ENCODE measurements at places on chromosomes 2 and 18.

- no peak for DNase-seq
Measured at GRCh38 chr2:181111059-181111458, 130.7 kb downstream of the UBE2E3 start.

DNA sequence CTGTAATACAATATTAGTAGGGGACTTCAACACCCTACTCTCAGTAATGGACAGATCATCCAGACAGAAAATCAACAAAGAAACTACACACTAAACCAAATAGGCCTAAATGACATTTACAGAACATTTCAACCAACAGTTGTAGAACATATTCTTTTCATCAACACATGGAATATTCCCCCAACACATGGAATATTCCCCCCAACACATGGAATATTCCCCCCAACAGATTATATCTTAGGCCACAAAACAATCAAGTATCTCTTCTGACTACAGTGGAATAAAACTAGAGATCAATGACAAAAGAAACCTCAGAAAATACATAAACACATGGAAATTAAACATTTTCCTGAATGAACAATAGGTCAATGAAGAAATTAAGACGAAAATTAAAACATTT is 187.2 kb upstream of the RBBP8 start:
- no peak for DNase-seq

DNA sequence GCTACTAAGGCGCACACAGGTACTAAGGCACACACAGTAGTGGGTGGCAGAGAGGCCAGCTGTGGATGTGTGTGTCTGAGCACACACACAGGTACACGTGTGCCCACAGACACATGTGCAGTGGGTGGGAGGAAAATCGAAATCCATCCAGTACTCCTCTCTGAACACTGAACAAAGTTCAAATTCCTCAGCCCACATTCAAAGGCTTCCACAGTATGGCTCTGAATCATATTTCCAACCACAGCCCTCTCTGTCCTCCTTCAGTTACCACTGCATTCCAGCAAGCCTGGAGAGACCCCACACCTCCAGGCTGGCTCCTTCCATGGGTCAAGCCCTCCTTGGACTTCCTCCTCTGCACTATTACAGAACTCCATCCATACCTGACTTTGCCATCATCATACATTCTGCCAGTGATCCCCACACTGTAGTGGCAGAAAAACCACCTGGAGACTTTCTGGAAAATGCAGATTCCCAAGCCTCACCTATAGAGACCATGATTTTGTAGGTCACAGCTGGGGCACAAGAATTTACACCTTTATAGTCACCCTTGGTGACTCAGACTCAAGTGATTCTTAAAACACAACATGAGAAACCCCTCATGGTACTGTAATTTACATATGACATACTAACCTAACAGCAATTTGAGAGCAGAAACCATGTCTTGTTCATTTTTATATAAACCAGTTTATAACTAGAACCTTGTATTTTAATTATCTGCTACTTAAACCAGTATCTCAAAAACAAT is 31.4 kb downstream of the EPG5 start:
- no peak for DNase-seq

DNA sequence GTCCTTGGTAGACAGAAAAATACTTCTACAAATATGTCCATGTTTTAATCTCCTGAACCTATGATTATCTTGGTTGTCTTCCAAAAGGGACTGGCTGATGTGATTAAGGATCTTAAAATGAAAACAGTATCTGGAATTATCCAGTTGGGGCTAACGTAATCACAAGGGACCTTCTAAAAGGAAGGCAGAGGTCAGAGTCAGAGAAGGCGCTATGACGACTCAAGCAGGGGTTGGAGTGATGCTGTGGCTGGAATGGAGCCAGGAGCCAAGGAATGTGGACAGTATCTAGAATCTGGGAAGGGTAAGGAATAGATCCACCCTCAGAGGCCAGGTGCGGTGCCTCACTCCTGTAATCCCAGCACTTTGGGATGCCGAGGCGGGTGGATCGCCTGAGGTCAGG is 4.2 kb upstream of the USP14 start:
- no peak for DNase-seq

GRCh38 chr2:201403880-201404279 is 46.7 kb upstream of the FLACC1 start:
- DNase-seq, result no peak

GRCh38 chr2:74425523-74425922 is 4.0 kb downstream of the WDR54 start:
- DNase-seq, result no peak

DNA sequence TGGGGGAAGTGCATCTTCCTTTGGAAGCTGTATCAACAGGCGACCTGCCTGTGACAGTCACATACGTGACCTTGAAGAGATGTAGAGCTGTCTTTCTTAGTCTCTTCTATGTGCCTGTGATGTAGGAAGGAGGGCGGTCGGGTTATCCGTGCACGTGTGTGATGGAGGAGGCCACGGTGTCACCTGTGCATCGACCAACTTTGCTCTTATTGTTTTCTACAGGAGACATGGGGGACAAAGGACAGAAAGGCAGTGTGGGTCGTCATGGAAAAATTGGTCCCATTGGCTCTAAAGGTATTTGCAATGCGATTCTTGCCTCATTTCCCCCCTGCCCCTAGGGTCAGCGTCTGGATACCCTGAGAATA is 20.7 kb upstream of the ALLC start:
- no peak for DNase-seq

DNA sequence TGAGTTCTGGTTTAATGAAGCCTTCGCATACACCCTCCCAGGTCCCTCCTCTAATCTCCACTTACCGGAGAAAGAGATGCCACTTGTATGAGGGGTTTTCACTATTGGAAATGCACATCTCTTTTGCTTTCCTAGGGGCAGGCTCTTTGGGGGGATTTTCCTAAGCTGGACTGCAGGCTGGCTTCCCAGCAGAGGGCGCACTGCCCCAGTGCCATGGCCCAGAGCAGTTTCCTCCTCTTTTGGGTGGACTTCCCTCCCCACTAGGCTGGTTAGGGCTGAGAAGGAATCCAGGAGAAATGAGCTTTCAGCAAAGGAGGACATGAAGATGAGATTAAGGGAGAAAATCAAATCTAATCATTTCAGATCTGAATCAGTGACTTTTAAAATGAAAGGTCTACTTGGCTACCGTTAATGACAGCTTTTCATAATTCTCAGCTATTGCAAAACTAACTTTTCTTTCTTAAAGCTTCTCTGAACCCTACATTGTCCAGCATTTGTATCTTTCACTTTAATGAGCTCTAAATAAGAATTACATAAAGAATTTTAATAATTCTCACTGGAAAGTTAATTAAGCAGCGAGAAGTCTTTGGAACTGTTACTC is 784.1 kb upstream of the FANCL start:
- no peak for DNase-seq

DNA sequence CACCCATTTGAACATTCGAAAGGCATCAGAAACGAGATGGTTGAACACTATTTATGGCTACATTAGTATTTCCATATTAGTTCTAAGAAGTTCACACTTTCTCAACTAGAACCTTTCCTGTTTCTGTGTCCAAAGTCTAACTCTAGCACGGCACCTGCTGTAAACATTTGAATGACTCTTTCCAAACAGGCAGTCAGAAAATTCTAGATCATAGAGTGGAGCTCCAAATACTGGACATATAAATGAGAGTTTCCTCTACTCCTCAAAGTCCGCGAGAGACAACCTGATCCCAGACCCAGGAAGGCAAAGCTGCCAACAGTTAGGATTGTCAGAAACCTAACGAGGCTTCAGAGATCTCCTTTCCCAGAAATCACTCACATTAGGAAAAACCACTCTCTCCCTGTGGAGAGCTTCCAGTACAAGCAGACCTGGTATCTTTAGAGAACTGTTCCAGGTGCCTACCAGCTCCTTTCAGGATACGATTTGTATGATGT is 10.6 kb downstream of the RND3 start:
- no peak for DNase-seq

- DNase-seq, result no peak
Measured at GRCh38 chr2:122062506-122062905, 307.1 kb downstream of the TSN start.

DNA sequence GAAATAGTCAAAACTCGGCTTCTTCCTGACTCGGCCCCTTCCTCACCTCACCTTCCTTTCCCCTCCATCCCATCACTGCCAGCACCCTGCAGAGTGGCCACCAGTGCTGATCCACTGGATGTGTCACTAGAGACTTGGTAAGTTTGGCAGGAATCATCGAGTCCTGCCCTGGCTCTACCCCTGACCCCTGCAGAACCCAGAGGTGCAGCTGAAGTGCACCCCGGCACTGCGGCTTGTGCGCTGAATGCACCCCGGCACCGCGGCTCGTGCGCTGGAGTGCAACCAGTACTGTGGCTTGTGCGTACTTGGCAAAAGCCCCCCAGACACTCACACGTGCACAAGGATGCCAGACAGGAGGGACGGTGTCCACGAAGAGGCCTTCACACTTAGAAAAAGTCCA is 206.5 kb downstream of the SNTG2 start:
- no peak for DNase-seq

DNA sequence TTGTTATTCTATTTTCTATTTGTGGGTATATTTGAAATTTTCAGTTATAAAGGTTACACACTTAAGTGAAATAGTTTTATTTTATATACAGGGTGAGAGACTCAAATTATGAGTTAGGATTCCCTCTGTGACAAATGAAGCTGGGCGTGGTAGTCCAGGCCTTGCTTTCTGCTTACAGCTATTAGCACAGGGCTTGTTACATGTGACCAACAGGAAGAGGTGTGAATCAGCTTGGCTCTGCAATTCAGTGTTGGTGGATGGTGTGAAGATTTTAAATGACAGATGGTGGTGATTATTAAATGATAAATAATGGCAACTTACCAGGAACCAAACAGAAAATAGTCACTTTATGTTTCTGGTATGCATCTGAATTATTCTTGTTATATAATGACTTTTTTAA is 64.4 kb upstream of the NOSTRIN start:
- DNase-seq, result no peak

GRCh38 chr18:24959051-24959476 is 392.9 kb downstream of the ZNF521 start:
- DNase-seq, result no peak

DNA sequence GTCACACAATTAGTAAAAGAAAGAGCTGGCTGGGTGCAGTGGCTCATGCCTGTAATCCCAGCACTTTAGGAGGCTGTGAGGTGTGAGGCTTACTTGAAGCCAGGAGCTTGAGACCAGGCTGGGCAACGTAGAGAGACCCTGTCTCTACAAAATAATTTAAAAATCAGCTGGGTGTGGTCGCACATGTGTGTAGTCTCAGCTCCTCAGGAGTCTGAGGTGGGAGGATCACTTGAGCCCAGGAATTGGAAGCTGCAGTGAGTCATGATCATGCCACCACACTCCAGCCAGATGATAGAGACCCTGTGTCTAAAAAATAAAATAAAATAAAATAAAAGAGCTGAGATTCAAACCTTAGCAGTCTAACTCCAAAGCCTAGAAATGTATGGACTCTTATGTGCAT is 39.0 kb upstream of the NEDD4L start:
- DNase-seq, result no peak

- peak; percentile 58 for DNase-seq
Measured at GRCh38 chr2:37648331-37649011, 23.0 kb downstream of the CDC42EP3 start.

DNA sequence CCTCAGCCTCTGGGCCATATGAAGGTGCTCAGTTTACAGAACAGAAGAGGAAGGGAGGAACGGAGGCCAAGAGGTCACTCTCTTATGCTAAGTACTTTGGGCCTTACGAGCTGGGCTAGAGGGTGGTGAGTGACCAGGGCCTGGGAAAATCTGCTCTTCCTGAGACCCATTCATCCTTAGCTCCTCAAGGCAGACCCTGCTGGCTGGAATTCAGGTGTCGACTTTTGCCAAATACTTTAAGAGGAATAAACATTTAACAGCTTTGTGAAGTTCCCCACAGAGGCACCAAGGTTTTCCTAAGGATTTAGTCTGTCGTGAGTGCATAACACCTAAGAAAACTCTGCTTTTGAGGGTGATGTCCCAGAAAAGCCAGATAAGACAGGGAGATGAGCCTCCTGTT is 129.7 kb upstream of the SIX2 start:
- DNase-seq, result no peak
